AG04450 (cell line): ENCODE measurements at places on chromosomes 7 and 10.
A peak's percentile ranks its signal among the peaks of the same experiment; 100 is the strongest.

DNA sequence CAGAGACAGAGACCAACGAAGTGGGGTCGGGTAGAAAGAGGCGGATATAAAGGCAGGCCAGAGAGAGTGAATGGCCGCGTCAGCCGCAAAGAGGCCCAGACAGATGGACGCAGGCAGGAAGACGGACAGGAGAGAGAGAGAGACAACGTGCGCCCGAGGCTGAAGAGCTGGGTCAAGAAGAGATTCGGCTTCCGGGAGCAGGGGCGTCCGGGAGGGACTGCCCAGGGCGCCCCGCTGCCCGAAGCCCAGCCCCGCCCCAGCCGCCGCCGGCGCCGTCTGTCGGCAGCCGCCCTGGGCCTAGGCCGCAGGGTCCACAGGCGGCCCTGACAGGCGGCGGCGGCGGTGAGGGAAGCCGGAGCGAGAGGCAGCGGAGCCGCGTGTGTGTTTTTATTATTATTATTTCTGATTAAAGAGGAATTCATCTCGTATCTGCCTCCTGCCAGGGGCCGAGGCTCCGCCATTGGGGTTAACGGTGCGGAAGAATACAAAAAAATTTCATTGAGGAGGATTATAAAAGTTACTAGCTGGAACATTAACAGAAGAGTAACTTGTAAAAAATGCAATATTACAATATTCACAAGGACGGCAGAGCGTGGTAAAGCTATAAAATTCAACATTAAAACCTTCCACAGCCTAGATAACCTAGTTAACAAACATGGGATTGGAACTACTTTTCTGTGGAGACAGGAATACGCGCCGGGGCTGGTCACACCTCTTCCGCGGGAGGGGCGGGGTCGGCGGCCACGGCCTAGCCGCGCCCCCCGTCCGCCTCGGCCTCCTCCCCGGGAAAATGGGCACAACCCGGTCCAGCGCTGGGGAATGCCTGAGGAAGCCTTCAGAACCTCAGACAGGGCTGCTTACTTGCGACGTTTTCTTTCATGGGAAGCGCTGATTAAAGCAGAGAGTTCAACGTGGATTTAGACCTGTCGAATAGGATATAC lies 29.7 kb upstream of the PAX2 start:
- DNase-seq, result no peak

GRCh38 chr7:47804767-47805545 lies 143.3 kb downstream of the PKD1L1 start:
- DNase-seq, result no peak

DNA sequence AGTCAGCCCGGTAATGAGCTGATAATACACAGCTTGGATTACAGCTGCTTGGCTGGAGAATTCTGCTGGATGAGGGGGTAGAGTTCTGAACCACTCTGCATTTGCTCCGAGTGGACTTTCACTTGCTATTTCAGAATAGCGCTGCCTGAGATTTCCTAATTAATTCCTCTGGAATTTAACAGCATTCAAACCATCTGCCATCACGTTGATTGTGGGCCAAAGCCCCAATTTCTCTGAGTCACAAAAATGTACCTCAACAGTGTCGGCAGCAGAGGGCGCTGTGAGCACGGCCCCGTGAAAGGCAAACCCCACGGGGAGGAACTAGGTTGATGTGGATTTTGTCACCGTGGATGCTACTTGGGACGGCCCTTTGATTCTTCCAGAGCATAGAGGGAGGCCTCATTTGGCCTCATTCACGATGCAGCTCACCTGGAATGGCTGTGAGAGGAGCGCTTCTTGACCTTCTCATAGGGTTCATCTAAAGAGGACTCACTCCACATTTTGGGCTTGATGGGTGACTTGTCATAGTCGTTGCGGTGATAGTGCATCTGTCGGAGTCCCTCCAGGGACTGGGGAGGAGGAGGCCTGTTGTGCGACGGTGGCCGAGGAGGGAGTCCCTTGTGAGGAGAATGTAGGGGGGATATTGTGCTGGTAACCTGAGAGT lies 73.3 kb downstream of the PRPF18 start:
- peak; percentile 21 for DNase-seq

- no peak for DNase-seq
Measured at GRCh38 chr7:121473645-121474300, 77.7 kb upstream of the FAM3C start.

DNA sequence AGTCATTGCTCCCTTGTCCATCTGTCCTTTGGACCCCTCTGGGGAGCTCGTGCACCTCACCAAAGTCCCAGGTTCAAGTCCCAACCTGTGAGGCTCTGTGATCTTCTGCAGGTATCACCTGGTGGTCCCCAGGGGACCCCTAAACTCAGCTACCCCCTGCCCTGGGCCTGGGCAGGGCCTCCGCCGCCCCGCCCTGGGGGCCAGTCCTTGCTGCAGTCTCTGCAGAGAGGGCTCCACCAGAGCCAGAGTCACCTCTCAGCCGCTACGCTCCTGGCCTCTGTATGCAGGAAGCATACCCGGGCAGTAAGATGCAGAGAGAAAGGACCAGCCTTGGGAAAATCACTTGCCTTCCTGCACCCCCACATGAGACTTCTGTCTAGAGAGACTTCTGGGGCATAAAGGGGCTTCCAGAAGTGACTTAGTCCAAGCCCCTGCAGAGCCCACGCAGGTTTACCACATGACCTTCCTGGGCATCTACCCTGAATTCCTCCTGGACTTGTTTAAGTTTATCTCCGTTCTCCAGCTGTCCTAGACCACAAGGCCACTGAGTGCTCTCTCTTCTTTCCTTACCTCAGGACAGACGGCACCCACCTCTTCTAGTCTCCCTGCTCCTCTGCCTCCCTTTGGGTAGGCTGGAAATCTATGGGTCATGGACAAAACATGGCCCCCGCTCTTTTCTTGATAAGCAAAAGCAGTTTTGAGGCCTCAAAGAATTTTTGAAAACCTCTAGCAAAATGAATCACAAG lies 21.2 kb downstream of the CALML5 start:
- no peak for DNase-seq

GRCh38 chr7:46586406-46586805 lies 665.3 kb upstream of the IGFBP3 start:
- peak; percentile 26 for DNase-seq

DNA sequence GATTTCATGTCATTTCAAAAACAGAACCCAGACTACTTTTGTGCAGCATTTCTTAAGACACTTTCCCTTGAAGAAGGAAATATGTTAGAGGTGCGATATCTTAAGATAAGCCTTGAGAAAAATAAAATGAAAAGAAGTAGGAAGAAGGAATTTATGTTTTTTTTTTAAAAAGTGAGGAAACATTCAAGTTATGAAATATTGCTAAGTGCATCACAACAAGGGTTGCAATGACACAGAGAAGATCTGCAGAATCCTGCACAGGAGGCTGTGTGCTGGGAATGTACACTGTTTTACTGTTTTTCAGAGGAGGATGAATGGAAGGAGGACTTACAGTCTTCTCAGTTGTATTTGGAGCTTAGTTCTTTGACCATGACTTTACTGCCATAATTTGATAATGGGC lies 79.8 kb upstream of the NME8 start:
- DNase-seq, result no peak

DNA sequence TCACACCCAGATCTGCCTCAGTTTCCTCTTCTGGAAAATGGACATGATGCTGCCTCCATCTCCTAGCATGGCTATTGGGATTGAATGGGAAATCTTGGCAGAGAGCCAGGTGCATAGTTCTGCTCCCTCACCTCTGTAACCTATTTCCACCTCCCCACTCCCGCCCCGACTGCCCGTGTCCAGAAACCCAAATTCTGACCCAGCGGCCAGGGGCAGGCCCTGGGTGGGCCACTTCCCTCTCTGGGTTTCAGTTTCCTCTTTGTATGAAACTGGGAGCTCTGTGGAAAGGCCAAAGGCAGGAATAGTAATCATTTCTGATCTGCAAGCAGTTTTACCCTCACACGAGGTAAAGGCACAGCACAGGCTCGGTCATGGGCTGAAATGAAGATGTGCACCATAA lies 74.1 kb upstream of the DUSP5 start:
- no peak for DNase-seq

- DNase-seq, result no peak
Measured at GRCh38 chr10:45447416-45447815, 73.4 kb downstream of the ALOX5 start.

DNA sequence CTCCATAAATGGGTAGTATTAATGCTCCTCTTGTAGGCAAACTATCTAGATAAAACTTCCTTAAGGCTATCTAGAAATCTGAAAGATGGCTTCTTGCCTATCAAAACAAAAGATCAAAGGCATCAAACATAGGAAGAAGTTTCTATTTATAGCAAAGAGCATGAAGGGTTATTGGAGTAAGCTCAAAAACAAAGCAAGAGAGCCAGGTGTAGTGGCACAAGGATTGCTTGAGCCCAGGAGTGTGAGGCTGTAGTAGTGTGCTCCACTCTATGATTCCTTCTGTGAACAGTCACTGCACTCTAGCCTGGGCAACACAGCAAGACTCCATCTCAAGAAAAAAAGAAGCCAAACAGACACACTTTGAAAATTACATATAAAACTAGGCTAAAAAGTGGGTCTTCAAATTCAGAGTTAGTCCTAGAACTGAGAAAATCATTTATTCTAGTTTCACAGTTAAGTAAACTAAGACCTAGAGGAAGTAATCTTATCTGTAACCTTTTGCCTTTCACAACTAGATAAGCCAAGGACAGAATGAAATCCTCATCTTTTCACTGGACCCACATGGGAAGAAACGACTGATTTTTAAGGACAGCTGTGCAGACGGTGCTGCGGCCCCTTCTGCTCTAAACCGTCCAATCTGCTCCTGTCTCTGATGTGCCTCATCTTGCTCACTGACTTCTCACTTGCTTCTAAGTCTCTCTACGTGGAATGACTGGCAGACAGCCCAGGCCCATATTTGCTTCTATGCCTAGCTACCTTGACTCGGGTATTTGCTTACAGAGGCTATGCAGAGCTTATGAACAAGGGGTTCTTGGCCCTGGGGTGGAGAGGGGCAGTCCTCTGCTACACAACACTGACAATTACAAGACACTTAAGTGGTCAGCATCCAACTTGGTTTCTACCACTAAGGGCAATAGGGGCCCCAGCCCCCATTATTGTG lies 50.0 kb downstream of the ESYT2 start:
- DNase-seq, result no peak

DNA sequence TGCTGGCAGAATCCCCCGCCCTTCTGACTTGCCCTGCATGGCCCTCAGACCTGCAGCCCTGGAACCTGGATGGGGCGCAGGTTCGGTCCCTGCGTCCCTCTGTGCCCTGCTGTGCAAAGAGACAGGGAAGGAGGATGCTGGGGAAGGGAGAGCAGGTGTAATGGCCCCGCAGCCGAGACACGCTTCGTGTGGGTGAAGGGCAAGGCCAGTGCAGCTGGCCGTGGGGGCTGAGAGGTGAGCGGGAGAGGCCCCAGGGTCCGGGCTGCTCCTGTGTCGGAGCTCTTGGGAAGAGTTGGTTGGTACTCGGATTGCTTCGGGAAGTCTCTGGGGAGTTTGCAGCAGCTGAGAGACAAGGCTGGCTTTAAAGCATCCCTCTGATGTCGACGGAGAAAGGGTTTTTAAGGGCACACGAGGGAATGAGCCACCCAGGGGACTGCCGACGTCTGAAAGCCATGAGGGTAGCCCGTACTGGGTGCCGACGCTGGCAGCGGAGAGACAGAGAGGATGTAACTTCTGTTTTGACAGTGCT lies 6.5 kb downstream of the ELFN1 start:
- no peak for DNase-seq

DNA sequence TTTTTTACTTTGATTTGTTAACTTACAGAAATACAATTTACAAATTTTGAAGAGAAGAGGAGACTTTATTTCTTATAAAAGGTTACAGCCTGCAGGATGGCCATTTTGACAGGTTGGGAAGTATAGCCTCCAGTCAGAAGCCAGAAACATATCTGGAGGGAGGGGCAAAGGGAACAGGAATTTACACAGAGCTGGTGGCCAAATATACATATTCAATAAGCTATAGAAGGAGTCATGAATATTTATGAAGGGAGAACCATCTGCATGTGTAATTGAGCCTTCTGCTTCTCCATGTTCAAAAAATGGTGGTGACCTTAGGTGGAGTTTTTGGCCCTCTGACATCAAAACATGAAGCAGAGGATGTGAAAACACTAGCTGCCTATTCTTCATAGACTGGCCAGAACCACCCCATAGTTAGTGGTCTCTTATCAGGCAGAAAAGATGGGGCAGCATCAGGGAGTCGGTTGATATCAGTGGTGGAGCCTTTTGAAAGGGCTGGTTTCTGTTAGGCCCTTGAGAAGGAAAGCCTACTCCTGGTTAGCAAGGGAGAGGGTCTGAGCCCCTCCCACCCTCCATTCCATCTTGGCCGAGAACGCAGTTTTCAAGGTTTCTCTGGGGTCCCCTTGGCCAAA lies 57.2 kb downstream of the ENTPD1 start:
- DNase-seq, result no peak
